ENCODE measurements at places on chromosomes 4 and X.

DNA sequence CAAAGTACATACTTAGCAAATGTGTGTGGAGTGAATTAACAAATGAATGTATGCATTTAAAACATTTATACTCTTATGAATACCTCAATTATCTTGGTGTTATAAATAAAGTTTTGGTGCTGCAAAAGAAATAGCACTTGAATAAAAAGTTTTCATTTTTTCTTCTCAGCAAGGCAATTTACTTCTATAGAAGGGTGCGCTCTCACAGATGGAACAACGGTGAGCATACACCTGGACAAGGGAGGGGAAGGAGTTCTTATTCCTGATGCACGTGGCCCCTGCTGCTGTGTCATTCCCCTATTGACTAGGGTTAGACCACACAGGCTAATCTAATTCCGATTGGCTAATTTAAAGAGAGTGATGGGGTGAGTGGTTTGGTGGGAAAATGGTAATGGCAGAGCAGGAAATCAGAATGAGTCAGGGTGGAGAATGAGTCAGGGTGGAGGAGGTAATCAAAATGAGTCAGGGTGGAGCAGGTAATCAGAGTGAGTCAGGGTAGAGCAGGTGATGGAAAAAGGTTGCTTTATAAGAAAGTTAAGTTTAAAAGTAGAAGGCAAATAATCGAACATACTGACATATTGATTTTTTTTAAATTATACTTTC is 28.2 kb upstream of the PGK1 start:
- ATAC-seq = no peak

GRCh38 chrX:71543316-71543715 is 10.4 kb downstream of the OGT start:
- ATAC-seq = no peak

GRCh38 chr4:90537491-90537890 is 410.3 kb downstream of the CCSER1 start:
- no peak for ATAC-seq

DNA sequence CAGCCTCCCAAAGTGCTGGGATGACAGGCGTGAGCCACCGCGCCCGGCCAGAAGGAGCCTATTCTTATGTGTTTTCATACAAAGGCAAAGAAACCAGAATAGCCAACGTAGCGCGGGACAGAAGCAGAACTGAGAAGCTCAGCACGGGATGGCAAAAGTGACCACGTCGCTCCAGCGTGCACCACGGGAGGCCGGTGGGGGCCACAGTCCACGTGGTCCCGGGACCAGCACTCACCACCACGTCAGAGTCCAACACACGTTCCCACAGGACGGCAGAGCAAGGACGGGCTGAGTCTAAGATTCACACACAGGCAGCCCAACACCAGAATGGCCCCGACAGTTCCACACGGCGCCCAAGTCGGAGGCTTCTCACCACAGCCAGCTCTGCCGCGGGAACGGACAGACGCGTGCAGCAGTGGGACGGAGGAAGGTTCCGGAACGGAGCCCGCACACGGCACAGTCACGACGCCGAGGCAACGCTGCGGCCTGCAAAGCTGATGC is 18.8 kb upstream of the GTPBP6 start:
- no peak for ATAC-seq

- no peak for ATAC-seq
Observed at GRCh38 chrX:134000260-134001245, 15.2 kb upstream of the GPC3 start.

DNA sequence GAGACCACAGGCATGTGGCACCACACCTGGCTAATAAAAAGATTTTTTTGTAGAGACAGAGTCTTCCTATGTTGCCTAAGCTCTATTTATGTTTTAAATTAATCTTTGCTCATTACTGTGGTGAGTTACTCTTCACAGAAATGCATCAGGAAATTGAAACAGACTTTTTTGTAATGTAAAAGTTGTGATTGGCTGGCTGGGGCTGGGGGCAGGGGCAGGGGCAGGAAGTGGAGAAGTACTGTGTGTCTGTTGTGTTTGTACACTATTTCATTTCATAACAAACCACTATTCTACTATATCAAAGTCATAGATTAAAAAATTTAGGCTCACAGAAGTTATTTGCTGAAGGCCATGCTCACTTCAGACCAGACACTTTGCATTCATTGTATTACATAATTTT is 19.1 kb upstream of the ABRAXAS1 start:
- ATAC-seq = no peak

GRCh38 chr4:78553529-78554060 is 2.0 kb downstream of the ANXA3 start:
- no peak for ATAC-seq

DNA sequence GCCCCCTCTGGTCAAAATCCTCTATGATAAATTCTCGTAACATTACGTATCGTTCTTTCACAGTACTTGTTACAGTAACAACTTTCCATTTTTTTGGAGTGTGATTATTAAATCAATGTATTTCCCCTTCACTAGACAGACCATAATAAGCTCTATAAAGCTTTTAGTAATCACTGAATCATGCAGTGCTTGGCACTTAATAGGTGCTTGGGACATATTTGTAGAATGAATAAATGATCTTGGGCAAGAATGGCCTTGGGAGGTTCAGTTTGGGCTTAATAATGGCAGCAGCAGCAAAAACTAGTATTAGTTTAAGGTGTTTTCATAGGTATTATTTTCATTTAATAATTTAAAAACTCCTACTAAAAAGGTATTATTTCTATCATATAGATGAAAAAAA is 33.4 kb upstream of the SFRP2 start:
- ATAC-seq = no peak

DNA sequence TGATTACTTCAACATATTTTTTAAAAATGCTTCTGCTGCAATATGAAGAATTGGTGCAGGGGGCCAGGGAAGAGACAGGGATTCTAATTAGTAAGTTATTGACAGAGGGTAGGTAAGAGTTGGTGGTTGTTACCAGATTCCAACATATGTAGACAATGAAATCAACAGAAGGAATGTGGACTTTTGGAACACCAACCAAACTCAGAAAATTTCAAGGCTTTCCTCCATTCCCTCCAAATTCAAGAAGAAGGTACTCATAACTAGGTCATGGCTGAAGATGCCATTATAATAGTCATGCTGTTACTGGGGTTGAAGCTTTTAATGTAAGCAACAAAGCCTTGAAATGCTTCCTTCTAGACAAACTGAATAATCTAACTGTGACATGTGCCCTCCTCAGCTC is 22.9 kb upstream of the CXCL13 start:
- no peak for ATAC-seq

DNA sequence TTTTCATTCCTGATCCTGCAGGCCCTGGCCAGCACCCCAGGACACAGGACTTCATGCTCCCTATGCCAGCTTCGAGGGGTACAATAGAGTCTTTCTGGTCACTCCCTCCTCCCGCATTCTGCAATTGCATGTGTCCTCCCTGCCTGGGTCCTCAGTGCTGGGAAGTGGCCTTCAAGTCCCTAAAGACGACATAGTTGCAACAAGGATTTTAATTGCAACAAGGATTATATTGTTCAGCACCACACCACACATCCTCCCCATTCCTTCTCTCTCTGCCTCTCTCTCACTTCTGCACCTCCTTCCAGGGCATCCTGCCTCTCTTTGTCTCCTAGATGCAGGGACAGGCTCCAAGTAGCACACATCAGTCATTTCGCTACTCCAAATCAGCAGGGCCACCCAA is 25.5 kb downstream of the SCD5 start:
- ATAC-seq = no peak

- no peak for ATAC-seq
Observed at GRCh38 chrX:10903523-10903922, 207.6 kb upstream of the HCCS start.

DNA sequence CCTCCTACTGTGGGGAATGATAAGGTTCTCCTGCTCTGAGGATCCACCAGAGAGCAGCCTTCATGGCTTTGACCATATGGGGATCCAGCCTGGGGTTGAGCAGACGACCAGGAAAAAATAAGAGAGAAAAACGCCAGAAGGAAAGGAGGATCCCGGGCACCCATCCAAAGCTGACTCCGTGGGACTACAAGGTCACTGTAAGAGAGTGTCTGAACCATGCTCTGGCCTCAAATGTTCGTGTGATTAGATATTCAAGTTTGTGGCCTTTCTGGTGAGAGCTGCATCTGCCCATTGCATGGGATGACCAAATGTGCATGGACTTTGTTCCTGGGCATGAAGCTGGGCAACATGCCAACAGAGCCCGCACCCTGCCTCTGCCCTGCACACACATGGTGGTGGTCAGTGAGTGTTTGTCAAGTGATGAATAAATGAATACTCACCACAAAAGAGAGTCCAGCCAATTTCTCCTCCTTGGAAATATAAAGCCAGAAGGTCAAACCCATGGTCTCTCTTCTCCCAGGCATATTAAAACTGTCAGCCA is 346.0 kb upstream of the GATB start:
- no peak for ATAC-seq

GRCh38 chr4:7654550-7655445 is 220.1 kb upstream of the PSAPL1 start:
- ATAC-seq = no peak

DNA sequence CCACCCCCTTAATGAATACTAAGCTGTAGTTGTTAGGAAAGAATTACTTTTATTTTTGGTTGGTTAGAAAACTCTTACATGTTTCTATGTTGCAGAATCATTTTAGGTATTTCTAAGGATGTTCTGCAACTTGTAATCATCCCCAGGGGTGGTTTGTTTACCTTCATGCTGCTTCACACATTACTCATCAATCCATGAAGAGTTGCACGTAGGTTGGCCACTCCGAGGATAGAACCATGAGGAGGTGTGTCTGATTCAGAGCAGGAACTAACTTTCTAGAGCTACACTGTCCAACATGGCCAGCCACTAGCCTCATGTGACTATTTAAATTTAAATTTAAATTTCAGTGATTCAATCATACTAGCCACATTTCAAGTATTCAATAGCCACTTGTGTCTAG is 127.2 kb upstream of the FRMPD4 start:
- ATAC-seq = no peak

GRCh38 chr4:168272488-168272887 is 46.1 kb downstream of the DDX60 start:
- no peak for ATAC-seq

GRCh38 chr4:38109896-38110295 is 149.7 kb downstream of the PTTG2 start:
- ATAC-seq = no peak

- no peak for ATAC-seq
Observed at GRCh38 chr4:167934216-167934615, 158.1 kb upstream of the ANXA10 start.

- no peak for ATAC-seq
Observed at GRCh38 chrX:103730796-103731493, 20.2 kb downstream of the TMEM31 start.

DNA sequence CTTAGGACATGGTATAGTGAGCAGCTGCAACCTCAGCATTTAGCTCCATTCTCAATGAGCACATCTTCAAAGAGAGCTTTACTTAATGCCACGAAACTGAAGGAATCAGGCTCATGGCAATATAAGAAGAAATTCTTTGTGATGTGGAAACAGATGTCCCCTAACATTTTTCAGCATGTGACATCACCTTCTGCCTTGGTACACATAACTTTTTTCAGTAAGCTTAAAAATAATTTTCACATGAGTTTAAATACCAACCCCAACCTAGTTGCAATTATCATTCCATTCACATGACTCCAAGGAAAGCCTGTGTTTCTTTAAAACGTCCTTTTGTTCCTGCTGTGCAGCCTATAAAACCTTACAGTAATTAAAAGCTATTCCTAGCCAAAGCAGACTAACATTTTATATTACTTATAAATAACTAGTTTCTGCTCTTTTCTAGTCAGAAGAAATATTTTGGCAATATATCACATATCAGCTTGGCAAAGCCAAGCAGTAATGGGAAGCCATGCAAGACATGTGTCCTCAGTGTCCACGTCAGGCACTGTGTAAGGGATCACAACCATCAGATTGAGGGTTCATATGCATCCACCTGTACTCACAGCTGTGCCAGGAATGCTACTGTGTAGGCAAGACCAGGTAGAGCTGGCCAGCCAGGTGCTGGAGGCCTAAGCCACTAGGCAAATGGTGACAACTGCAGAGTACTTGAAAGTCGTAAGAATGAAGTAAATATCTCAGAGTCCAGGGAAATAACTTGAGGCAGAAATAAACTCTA is 466.6 kb downstream of the INPP4B start:
- ATAC-seq = peak; percentile 34

DNA sequence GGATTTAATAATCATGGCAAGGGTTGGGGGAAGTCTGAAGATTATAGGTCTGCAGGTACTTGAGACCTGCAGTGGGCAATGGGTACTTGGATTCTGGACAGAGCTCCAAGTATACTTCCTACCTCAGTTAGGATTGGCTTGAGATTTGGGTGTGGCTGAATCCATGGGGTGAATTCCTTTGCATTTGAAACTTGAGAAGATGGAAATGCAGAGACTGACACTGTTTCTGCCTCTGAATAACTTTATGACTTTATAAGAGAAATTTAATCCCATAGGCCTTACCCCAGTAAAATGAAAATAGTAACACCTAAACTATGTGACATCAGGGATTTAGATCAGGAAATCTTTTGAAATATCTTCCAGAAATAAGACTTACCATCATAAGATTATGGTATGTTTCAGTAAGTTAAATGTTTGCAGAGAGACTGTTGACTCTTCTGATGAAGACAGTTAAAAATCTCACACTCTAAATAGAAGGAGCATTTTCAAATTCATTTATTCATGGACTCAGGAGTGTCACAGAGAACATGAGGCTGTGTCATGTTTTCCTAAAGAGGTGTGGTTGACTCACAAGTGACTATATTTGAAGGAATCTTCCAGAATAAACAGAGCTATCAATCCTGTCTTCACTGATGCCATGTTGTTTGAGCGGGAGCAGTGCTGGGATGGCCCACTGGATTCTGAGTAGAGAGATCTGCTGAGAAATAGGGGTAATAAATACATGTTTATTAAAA is 513.5 kb upstream of the NR3C2 start:
- ATAC-seq = no peak

GRCh38 chr4:165403048-165403447 is 24.2 kb downstream of the CPE start:
- no peak for ATAC-seq

- no peak for ATAC-seq
Observed at GRCh38 chr4:149343614-149344013, 472.0 kb downstream of the IQCM start.

- no peak for ATAC-seq
Observed at GRCh38 chr4:61614231-61614630, 414.1 kb downstream of the ADGRL3 start.

GRCh38 chr4:180434131-180434895 is 1808.9 kb upstream of the TENM3 start:
- ATAC-seq = no peak

DNA sequence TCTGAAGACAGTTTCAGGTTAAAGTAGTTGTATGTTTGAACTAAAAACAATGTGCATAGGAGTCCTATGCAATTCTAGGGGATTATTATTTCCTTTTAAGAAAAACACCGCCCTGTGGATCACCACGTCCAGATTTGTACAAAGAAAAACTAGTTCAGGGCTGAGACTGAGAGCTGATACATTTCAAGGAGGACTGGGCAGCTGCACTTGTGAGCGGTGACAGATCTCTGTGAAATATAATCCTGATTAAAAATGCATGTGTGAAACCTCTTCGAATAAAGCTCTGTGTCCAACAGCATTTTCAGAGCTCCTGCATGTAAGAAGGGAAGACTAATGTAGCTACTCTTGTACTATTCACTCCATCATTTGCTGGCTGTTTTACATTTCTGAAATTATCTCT is 365.8 kb upstream of the PITX2 start:
- ATAC-seq = no peak

GRCh38 chr4:61541459-61541858 is 341.3 kb downstream of the ADGRL3 start:
- no peak for ATAC-seq
